Esophagus muscularis mucosa (tissue), 4 donors: ENCODE measurements at places on chromosomes 3 and 15.

DNA sequence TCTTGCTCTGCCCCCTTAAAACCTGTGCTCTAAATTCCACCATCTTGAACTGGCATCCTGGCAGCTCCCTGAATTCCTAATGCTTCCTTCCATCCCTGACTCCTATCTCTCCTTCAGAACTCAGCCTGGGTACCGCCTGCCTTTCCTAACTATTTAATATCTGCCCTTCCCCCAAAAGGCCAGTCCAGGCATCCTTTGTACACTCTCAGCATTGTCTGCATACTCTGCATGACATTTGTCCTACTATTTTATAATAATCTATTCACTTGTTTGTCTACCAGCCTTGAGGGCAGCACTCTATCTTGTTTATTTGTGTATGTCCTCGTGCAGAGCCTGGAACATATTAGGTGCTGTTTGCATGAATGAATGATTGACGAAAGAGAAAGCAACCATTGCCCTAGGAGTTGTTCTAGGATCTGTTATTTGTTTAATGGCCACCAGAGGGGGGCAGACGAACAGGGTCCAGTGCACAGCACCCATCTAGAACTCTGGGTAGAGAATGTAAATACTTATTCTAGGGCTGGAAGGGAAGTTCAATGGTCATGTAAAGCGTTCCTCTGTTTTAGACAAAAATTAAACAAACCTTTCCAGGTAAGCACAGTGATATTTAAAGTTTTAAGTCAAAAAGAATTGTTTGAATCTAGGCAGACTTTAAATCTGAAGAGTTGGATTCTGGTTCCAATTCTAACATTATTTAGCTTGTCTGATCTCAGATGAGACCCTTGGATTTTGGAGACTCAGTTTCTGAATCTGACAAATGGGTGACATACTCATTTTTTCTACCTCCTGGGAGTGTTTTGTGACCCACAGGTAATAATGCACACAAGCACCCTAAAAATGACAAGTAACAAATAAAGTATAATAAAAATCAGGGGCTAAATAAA lies 125.8 kb upstream of the GALNT15 start:
- no peak for DNase-seq

- peak; percentile 85 for DNase-seq
These were observed 108.7 kb upstream of the ALDH1A3 start for GRCh38 chr15:100770661-100771584.

DNA sequence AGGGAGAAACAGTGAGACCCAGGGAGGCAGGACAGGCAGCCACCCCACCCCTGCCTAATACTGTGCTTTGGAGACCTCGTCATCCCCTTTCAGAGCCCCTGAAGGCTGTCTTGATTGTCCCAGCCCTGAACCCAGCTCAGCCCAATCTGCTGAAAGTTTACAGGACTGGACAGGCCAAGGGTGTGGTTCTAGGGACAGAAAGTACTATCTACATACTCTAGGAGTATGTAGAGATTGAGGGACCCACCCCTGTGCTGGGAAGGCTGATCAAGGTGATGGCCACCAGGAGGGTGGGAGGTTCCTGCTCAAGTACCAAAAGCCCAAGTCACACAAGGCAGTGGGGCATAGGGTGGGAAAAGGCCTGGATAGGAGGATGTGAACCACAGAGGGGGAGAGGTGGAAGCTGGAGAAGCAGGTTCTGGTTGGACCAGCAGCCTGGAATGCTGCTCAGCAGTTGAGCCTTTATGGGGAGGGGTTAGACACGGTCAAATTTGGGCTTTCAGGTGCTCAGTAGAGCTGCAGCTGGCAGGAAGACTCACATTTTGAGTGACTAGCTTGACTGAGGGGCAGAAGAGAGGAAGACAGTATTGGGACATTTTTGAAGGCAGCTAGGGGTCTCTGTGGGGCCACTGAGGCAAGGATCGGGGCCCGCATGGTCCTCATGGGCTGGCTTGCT lies 6.7 kb downstream of the NBEAL2 start:
- no peak for DNase-seq

- peak; percentile 37 for DNase-seq
These were observed 38.2 kb upstream of the MCF2L2 start for GRCh38 chr3:183466575-183466974.

- DNase-seq = no peak
These were observed 63.6 kb downstream of the ZNF621 start for GRCh38 chr3:40588406-40588805.

GRCh38 chr3:194058189-194058571 lies 77.8 kb upstream of the HES1 start:
- no peak for DNase-seq

- no peak for DNase-seq
These were observed 10.7 kb downstream of the CCDC32 start for GRCh38 chr15:40554161-40554525.

DNA sequence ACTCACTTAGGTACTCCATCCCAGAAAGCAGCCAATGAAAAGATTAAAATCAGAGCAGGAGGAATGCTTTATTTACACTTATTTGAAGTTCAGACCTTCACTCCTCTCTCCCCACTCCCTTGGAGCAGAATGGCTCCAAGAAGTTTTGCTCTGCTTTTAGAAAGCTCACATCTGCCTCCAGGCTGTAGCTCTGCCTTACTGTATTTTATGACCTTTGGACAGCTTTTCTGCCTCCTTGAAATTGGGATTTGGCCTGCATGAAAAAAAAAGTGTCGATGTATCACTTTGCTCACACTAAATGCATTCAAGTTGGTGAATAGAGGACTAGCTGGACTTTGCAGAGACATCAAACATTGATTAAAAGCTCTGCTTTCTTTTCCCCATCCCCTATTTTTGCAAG lies 95.3 kb downstream of the SLC9A9 start:
- DNase-seq = no peak

- DNase-seq = no peak
These were observed 5.2 kb downstream of the KBTBD13 start for GRCh38 chr15:65081758-65082157.

- peak; percentile 77 for DNase-seq
These were observed 514.3 kb upstream of the PPP2R3A start for GRCh38 chr3:135451037-135451785.

DNA sequence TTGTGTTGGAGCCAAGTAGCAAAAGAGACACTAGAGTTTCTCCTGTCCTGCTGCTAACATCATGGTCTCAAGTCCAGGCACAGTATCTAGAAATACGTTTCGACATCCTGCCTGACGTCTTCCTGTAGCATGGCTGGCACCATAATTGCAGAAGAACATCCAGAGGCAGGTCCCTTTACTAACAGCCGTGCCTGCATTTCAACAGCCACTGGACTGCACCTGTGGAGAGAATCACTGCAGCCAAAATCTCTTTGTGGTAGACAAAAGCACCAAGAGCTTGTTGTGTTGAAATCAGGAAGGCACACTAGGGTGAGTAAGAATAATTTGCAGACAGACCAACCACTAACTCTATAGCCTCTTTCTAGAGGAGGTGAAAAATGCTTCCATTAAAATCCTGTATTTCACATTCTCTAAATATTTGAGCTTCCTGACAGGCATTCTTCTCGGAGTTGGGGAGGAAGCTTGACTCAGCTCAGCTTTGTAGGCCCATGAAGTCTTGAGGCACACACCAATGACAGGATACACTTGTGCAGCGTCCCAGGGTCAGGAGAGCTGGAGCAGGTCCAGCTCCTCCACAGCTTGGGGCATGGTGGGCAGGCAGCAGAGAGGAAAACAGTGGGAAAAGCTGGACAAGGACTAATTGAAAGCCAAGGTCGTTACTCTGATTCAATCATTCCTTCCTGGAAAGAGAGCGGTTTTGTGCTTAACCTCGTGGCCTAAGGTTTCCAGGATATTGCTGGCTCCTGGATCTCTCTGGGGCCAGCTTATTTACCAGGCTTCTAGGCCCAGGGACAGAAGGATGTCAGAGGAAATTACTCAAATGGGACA lies 244.9 kb downstream of the FAM43A start:
- DNase-seq = peak; percentile 90
